Lower lobe of right lung (tissue), 2 donors: ENCODE measurements at places on chromosomes 4 and X.

- no peaks in the 10 kb centered on the region for H3K36me3 ChIP-seq
- no peaks in the 10 kb centered on the region for H3K4me1 ChIP-seq
- no peak overlapping the region for H3K4me3 ChIP-seq
- peak; percentile 41 for DNase-seq
Measured at GRCh38 chrX:353566-354535, 32.9 kb downstream of the PPP2R3B start.

DNA sequence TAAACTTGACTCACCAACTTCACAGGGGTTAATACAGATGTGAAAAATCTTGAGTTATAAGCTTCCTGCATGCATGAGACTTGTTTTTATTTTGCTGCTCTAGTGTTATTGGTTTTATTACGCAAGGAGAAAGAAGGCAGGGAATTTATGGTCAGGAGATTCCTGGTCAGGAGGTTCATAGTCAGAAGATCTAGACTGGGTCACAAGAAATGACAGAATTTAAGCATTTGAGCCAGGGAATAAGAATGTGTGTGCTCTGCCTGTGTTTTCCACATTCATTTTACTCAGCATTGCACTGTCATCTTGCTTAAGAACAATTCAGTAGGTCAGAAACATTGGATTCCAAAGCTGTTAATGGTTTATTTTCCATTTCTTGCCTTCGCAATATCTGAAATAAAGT lies 2522.1 kb downstream of the ARAP2 start:
- no peaks in the 10 kb centered on the region for H3K27me3 ChIP-seq
- no peak overlapping the region for H3K27ac ChIP-seq
- no peak overlapping the region for H3K4me3 ChIP-seq
- no peak for DNase-seq
- H3K4me1 ChIP-seq: no peaks in the 10 kb centered on the region
- no peaks in the 10 kb centered on the region for H3K36me3 ChIP-seq

GRCh38 chr4:5156682-5157081 lies 105.4 kb downstream of the STK32B start:
- H3K36me3 ChIP-seq: no peaks in the 10 kb centered on the region
- H3K4me1 ChIP-seq: no peaks in the 10 kb centered on the region
- H3K27ac ChIP-seq: no peak overlapping the region
- H3K4me3 ChIP-seq: no peak overlapping the region
- no peak for DNase-seq

DNA sequence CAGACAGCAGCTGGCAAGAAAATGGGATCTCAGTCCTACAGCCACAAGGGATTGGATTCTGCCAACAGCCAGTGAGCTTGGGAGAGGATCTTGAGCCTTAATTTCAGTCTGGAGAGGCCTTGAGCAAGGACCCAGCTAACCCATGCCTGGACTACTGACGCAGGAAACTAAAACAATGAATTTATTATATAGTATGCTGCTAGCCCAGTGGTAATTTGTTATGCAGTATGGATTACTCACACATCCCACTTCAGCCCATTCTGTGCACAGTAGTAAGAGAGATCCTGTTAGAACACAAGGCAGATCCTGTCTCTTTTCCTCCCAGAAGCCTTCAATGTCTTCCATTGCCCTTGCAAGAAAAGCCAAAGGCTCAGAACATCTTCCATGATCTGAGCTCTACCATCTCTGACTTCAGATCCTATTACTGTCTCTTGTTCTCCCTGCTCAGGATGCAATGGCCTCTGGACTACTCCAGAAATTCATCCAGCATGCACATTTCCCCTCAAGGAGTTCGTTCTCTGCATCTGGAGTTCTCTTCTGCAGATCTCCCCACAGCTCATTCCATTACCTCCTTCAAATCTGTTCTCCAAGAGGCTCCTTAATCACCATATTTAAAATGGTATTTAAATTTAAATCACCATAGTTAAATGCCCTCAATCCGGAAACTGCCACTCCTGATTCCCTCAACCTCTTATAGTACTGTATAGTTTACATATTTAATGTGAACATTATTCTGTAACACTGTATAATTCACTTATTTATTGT lies 27.6 kb downstream of the SMIM20 start:
- no peak for DNase-seq
- H3K36me3 ChIP-seq: no peaks in the 10 kb centered on the region
- H3K4me1 ChIP-seq: no peaks in the 10 kb centered on the region
- no peak overlapping the region for H3K4me3 ChIP-seq
- no peaks in the 10 kb centered on the region for H3K27me3 ChIP-seq
- H3K27ac ChIP-seq: no peak overlapping the region

DNA sequence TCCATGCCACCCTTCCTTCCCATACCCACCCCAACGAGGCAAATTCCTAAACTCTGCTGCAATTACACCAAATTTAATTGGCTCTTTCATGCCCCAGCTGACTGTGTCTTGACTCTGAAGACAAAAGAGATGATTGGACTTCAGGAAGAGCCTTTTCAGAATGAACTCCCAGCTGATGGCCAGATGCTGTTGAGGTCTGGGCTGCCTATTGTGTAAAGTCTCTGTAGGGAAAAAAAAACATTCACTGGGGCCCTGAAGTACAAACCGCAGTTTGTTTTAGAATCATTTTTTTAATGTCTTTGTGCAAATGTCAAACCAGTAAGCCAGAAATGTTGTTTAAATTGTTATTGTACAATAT lies 174.8 kb downstream of the HHIP start:
- H3K36me3 ChIP-seq: no peaks in the 10 kb centered on the region
- no peaks in the 10 kb centered on the region for H3K4me1 ChIP-seq
- no peak overlapping the region for H3K4me3 ChIP-seq

GRCh38 chrX:13891377-13892140 lies 74.7 kb upstream of the GPM6B start:
- H3K4me3 ChIP-seq: no peak overlapping the region
- H3K27me3 ChIP-seq: no peaks in the 10 kb centered on the region
- no peaks in the 10 kb centered on the region for H3K36me3 ChIP-seq
- no peaks in the 10 kb centered on the region for H3K4me1 ChIP-seq
- DNase-seq: no peak

DNA sequence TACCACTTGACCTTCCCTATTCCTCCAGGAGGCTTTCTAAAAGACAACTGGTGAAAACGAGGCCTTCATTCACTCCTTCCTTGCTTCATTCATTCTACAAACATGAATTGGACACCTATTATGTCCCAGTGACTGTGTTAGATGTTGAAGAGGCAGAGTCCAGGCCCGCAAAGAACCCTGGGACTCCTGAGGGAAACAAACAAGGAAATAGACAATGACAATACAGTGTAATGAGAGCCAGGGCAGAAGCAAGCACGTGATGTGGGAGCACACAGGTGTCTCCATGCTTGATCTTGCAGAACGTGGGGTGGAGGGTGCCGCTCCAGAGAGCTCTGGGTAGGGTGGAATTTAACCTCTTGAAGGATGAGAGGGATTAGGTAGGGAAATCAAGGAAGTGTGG lies 137.6 kb upstream of the KLF3 start:
- H3K4me3 ChIP-seq: no peak overlapping the region
- DNase-seq: no peak
- H3K4me1 ChIP-seq: peaks cover 12% of the 10 kb centered on the region
- no peaks in the 10 kb centered on the region for H3K27me3 ChIP-seq

GRCh38 chr4:159191989-159192388 lies 89.1 kb downstream of the RAPGEF2 start:
- no peak overlapping the region for H3K4me3 ChIP-seq
- no peaks in the 10 kb centered on the region for H3K27me3 ChIP-seq
- H3K4me1 ChIP-seq: no peaks in the 10 kb centered on the region
- no peak overlapping the region for H3K27ac ChIP-seq

GRCh38 chrX:31356275-31357212 lies 284.7 kb upstream of the FTHL17 start:
- no peaks in the 10 kb centered on the region for H3K27me3 ChIP-seq
- H3K4me3 ChIP-seq: no peak overlapping the region
- no peaks in the 10 kb centered on the region for H3K4me1 ChIP-seq
- H3K36me3 ChIP-seq: no peaks in the 10 kb centered on the region

DNA sequence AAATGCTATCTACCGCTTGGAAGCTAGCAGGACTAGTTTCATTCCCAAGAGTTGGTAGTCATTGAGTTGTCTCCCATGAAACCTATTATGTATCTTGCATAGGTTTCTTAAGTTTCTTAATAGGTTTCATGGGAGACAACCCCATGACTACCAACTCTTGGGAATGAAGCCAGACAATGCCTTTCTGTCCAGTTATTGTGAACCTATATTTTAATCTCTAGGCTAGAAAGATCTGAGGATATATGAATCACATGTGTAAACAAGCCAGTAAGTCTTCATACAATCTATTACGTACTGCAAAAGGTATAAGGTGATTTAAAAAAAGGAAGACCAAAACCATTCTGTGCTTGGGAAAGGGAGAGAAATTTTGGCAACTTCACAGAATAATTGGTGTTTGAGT lies 162.6 kb downstream of the INPP4B start:
- no peaks in the 10 kb centered on the region for H3K27me3 ChIP-seq
- no peak overlapping the region for H3K4me3 ChIP-seq
- H3K27ac ChIP-seq: no peak overlapping the region
- H3K36me3 ChIP-seq: no peaks in the 10 kb centered on the region

- H3K36me3 ChIP-seq: no peaks in the 10 kb centered on the region
- no peaks in the 10 kb centered on the region for H3K27me3 ChIP-seq
- H3K27ac ChIP-seq: no peak overlapping the region
- H3K4me3 ChIP-seq: no peak overlapping the region
- no peaks in the 10 kb centered on the region for H3K4me1 ChIP-seq
- DNase-seq: no peak
Measured at GRCh38 chr4:185672618-185673017, 137.3 kb upstream of the PDLIM3 start.

- DNase-seq: no peak
- peaks cover 2% of the 10 kb centered on the region for H3K4me1 ChIP-seq
- no peak overlapping the region for H3K27ac ChIP-seq
- H3K36me3 ChIP-seq: no peaks in the 10 kb centered on the region
- no peak overlapping the region for H3K4me3 ChIP-seq
- no peaks in the 10 kb centered on the region for H3K27me3 ChIP-seq
Measured at GRCh38 chrX:12965131-12965940, 9.6 kb upstream of the TMSB4X start.
